Right atrium auricular region (tissue), 2 donors: ENCODE measurements at places on chromosomes 5 and 9. TPM values are rescaled to one million over a fixed set of nuclear protein-coding genes. Genes with fewer than 3 reads are reported as not detected.

SPTAN1 gene
- 270 TPM for total RNA-seq

GRCh38 chr9:97554566-97555075 is 53.2 kb downstream of the TMOD1 start:
- no peak for DNase-seq

- DNase-seq = no peak
Measured at GRCh38 chr9:96565671-96566497, 53.8 kb downstream of the CDC14B start.

PRDM12 gene
- not detected for total RNA-seq

SPINK13 gene
- not detected for total RNA-seq

DNA sequence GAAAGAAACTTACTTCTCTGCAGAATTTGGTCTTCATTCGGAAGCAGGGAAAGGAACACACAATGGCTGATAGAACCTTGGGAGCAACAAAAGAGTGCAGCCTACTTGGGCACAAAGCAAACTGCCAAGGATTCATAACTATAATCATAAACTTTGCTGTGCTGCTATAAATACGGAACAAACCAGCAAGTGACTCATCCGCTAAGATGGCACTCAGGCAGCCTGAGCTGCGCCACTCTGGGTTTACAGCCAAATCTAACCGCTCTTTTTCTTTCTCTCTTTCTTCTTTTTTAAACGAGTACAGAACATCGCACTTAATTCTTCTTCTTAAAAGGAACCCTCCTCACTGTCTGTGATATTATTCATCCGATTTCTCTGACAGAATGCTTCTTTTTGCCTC is 81.1 kb downstream of the PTPN3 start:
- DNase-seq = no peak
